ENCODE measurements at places on chromosomes 6 and 20.

GRCh38 chr6:119240257-119241110 lies 109.1 kb downstream of the MAN1A1 start:
- no peak for DNase-seq

- DNase-seq: no peak
Observed at GRCh38 chr20:9087531-9088217, 18.8 kb downstream of the PLCB4 start.

- no peak for DNase-seq
Observed at GRCh38 chr20:61727761-61728160, 337.9 kb downstream of the TAF4 start.

DNA sequence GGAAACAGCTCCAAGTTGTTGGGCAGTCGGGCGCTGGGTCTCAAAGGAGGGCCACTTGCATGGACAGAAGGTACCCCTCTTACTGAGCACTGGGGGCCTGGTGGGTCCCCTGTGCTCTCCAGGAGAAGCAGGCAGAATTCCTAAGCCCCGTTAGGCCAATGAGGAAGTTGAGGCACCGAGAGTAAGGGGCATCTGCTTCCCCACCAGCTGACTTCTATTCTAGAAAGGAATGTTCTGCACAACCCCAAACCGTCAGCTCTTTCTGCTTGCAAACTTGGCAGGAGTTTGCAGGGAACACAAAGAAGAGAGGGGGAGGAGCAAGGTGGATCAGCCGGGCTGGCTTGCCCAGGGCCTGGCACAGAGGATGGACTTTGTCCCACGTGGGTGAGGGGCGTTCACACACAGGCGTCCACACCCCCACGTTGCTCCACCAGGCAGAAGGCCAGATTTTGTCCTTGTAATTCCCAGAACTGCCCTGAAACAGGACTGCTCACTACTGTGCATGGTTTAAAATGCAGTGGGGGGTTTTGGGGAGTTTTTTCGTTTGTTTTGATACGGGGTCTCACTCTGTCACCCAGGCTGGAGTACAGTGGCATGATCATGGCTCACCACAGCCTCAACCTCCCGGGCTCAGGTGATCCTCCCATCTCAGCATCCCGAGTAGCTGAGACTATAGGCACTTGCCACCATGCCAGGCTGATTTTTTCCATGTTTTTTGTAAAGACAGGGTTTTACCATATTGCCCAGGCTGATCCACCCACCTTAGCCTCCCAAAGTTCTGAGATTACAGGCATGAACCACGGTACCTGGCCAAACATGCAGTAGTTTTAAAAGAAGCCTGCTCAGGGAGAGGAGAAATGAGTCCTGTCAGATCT lies 93.3 kb downstream of the SNX5 start:
- peak; percentile 54 for DNase-seq

DNA sequence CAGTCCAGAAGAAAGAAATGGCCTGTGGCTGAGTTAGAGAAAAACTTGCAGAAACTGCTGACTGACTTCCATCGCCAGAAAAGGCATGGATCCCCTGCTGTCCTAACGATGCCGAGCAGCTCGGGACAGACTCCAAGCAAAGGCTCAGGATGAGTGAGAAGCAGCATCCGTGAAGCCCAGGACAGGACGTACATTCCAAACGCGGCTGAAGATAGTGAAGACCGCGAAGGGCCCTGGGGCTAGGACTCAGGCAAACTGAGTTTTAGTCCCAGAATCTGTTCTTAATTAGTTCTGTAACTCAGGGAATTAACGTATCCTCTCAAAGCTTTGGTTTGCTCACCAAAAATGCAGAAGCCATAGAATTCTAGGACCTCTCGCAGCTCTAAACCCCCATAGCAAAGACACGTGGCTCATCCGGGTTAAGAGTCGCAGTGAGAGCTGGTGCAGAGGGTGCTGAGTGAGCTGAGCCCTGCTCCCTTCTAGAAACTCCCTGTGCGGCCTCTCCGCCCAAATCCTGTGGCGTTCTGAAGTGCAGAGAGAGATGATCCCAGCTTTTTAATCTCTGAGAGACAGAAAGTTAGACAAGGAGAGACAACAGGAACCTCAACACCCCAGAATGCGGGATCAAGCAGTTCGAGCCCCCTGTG lies 132.9 kb upstream of the THBS2 start:
- no peak for DNase-seq

- no peak for DNase-seq
Observed at GRCh38 chr20:52577696-52578095, 386.1 kb upstream of the ZFP64 start.
